ENCODE measurements at places on chromosomes 3 and 15.

GRCh38 chr3:71035314-71035713, 548.2 kb downstream of the FOXP1 start:
- DNase-seq, result no peak

DNA sequence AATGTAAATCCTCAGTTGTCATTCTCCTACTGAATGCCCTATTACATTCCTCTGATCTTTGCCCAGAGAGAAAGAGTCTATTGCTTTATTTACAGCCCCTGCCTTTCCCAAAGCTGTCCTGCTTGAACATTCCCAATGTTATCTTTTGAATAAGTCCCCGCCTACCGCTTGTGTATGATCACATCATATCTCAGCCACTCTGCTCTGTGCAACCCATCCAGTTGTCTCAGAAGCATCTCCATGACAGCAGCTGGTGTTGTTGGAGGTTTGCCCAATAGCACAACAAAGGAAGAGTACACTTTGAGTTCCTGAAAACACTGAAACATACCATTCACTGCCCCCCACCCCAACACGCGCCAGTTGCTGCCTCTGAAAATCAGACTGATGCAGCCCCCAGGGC, 22.0 kb upstream of the FAM3D start:
- DNase-seq, result peak; percentile 1

DNA sequence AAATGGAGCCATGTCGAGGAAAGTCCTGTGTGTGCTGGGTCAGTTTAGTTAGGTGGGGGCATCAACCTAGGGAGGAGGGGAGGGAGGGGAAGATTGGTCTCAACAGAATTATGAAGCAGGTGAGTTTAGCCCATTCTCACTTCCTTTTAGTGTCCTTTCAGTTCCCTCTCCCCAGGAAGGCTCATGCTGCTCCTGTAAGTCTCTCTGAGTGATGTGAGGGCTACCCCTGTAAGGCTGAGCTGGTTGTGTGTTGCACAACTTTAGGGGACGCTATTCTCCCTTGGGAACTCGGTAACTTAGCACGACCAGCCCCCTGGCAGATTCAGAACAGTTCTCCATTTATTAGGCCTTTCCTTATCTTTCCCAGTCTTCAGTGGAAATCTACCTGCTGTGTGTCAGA, 21.2 kb downstream of the IL5RA start:
- DNase-seq, result no peak

DNA sequence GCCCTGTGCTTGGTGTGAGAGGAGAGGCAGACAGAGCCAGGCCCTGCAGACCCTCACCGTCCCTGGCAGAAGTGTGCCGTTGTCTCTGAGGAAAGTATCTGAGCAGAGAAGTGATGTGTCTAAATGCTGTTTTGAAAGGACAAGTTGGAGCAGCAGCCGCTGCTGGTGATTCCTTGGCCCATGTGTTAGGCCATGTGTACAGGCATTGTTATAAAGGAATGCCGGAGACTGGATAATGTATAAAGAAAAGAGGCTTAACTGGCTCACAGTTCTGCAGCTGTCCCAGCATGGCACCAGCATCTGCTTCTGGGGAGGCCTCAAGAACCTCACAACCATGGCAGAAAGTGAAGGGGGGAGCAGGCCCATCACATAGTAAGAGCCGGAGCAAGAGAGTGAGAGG, 334.6 kb upstream of the ATP10A start:
- DNase-seq, result no peak

DNA sequence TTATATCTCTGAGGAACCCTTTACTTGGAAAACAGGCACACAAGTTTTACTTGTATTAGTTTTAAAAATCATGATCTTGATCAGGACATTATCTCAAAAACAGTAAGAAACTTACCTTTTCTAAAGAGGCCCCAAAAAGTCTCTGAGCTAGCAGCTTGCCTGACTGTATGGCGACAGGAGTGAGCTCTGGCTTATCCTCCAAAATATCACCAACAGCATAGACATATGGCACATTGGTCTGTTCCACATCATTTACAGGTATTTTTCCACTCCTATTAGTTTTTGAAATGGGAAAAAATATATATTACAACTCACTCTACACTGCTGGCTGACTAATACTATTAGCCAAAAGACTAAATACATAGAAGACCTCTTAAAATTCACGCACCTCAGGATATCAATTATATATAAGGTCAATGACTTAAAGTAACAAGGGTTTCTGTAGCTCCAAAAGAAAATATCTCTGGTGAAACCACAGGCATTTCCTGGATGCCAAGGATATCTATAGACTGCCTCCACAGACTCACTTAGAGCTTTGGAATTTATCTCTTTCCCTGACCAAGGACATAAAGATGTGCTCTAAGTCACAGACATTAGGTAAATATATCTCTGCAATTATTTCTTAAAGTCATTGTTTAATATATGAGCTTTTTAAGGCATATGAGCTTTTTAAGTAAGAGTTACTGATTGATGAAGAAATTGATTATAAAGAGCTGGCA, 33.1 kb downstream of the TXNRD3 start:
- no peak for DNase-seq

DNA sequence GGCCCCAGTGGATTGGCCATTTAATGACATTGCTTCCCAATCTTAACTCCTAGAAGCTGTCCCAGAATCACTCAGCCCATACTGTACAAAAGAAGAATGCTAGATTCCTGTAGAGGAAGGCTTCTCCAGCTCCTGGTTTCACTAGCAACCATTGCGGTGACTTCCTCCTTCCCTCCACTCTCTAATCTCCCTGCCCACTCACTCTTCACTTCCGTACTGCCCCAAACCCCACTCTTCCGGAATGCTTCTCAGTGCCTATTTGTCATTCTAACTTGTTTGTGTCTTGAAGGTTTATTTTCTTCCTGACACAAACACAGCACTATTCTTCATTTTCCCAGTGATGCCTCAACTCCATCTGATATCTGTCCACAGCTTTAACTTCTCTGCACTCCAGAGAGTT, 97.1 kb upstream of the SPATA16 start:
- no peak for DNase-seq

DNA sequence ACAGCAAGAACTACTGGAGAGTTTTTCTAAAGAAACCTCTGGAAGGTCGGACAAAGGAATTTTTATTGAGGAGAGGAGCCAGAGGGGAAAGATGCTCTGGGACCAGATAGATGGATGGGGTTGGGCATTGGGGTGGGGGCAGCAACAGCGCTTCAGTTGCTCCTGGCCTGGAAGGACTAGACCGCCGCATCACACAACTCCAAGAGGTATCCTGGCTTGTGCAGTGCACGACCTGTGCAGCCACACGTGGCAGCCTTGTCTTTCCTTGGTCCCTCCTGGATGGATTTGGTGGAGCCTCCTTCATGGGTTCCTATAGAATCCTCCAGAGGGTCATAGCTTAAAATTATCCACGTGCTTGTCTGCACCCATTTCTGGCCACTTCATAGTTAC, 23.0 kb downstream of the MAGEF1 start:
- no peak for DNase-seq

- peak; percentile 93 for DNase-seq
Observed at GRCh38 chr3:112333002-112333380, at the start of gene CD200. Gene CD200 (plus strand): TSS chr3:112333156. CDS start chr3:112333213, 57 bp downstream.

DNA sequence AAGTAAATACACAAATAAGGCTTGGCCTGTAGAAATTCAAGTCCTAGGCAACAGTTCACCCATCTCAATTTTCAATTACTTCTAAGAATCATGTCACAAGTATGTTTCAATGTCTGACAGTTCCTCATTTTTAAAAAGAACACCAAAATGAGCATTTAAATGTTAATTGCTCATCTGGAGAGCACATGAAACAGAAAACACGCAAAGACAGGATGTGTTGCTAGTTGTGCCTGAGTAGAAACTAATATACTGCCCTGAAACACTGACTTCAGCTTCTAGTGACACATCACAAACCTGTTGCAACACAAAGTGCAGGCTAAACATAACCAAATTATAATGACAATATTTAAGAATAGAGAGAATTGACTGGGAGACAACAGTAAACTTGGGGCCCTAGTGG, 167.3 kb upstream of the THBS1 start:
- no peak for DNase-seq

- no peak for DNase-seq
Observed at GRCh38 chr15:33155691-33156420, 38.7 kb downstream of the FMN1 start.

DNA sequence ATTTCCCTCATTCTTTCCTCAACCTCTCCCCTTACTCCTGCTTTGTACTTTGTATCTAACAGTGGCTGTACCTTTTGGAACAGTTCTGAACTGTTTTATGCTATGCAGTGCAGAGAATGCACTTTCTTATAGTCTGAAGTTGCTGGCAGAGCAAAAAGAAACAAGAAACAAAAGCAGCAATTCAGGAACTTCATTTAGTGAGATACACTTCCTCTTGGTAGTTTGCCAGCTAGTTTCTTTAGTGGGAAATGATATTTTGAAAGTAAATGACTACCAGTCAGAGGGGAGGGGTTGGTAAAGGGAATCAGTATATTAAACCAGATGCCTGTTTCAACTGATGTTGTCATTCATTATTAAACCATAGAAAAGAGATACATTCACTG, 55.0 kb upstream of the CHD2 start:
- no peak for DNase-seq

- DNase-seq, result no peak
Observed at GRCh38 chr15:61480295-61480694, 251.2 kb upstream of the RORA start.

DNA sequence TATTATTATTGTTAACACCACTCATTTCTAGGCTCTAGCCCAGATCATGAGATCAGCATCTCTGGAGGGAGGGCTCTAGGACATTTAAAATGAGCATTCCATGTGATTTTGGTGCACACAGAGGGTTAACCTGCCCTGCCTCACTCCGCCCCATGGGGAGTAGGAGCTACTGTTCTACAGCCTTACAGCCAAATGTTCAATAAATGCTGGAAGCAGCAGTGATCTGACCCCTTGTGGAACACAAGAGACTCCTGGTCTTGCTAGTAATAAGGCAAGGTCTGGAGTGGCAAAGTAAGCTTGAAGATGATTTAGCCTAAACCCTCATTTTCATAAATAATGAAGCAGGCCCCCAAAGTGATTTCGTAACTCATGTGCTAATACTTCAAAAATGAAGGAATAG, 166.4 kb upstream of the EOMES start:
- no peak for DNase-seq

DNA sequence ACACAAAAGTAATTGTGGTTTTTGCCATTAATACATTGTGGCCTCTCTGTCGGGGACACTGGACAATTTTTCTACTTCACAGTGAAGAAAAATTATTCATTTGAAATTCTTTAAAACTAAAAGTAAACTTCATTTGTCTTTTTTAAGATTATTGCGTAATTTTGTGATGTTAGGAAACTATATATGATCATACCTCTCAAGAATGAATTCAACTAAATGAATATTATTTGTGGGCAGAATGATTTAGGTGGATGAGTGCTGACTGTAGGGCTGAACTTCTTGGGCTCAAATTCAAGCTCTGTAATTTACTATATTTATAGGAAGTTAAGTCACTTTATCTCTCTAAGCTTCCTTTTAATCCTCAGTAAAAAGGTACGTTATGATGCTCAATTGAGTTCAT, 441.2 kb downstream of the ROBO1 start:
- no peak for DNase-seq

- DNase-seq, result no peak
Observed at GRCh38 chr15:27804569-27805260, 294.4 kb downstream of the OCA2 start.

GRCh38 chr3:132416161-132416560, 1.1 kb upstream of the DNAJC13 start:
- no peak for DNase-seq

DNA sequence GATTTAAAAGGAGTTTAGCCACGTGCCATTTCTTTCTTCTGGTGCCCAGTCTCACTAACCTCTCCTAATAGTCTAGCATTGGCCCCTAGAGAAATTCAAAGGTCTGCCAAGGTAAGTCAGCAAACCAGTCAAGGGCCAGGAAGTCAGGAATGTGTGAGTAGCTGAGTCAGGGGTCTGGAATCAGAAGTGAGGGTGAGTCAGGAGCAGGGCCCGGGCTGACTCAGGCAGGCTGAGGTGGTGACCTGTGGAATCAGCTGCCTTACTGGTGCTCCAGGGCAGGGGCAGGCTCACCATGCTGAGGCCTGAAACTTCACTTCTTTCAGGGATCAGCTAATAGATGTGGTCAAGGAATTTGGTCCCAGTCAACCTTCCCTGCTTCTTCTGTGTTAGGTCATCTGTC, 105.8 kb upstream of the MYZAP start:
- DNase-seq, result no peak

GRCh38 chr15:70772402-70772801, 9.0 kb upstream of the UACA start:
- DNase-seq, result no peak

GRCh38 chr15:35309886-35310285, 224.8 kb upstream of the NANOGP8 start:
- DNase-seq, result no peak

- DNase-seq, result no peak
Observed at GRCh38 chr3:168155303-168155702, 59.6 kb upstream of the GOLIM4 start.

DNA sequence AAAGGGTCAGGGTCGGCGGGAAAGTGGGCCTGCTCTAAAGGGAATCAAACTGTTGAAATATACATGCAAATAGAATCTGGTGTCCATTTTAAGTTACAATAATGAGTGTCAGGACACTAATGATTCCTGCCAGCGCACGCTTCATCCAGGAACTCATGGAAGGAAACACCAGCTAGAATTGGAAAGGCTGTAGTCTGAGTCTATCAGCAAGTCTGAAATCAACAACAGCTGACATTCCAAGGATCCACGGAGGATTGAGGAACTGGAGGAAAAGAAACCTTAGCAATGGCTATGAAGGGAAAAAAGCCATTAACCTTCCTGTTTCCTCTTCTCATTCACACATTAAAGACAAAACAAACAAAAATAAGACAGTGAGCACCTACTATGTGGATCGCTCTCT, 1063.1 kb downstream of the NTRK3 start:
- no peak for DNase-seq

DNA sequence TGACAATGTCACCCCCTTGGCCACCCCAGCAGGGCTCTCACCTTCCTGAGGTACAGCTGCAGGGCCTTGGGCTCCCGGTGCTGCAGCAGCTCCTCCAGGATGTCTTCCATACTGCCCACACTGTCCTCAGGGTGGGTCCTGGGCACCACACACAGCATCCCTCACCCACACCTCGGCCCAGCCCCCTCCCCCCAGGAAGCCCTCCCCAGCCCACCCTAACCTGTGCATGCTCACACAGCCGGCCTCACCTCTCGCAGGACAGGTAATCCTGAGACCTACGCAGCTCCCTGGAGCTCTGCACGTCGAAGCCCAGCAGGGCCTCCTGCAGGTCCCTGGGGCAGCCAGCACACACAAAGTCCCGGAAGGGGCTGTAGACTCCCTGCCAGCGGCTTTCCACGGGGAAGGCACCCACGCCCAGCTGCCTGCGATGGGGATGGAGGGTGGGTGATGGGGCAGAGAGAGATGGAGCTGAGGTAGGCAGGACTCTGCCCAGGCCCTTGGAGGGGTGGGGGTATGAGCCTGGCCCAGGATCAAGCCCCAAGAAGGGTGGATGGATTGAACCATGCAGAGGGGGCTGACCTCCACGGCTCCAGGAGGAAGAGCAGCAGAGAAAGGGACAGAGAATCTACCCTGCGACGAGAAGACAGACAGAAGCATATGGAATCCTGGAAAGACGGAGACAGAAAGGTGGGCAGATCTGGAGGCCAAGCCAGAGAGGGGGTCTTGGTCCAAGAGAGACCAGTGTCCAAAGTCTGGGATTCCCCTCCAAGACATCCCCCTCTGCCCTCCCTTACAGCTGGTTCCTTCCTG, 16.7 kb downstream of the ALS2CL start:
- DNase-seq, result no peak

- no peak for DNase-seq
Observed at GRCh38 chr15:89899295-89899945, 5.6 kb upstream of the AP3S2 start.
